CD4-positive, alpha-beta T cell (primary cell): ENCODE measurements at places on chromosomes 2 and 18. TPM values are rescaled to one million over a fixed set of nuclear protein-coding genes. Genes with fewer than 3 reads are reported as not detected.

- DNase-seq: no peak
These were observed 585 bp upstream of the ANAPC1 start for GRCh38 chr2:111884592-111884964.

GRCh38 chr18:43780782-43781340 is 503.6 kb upstream of the SYT4 start:
- DNase-seq: no peak

DNA sequence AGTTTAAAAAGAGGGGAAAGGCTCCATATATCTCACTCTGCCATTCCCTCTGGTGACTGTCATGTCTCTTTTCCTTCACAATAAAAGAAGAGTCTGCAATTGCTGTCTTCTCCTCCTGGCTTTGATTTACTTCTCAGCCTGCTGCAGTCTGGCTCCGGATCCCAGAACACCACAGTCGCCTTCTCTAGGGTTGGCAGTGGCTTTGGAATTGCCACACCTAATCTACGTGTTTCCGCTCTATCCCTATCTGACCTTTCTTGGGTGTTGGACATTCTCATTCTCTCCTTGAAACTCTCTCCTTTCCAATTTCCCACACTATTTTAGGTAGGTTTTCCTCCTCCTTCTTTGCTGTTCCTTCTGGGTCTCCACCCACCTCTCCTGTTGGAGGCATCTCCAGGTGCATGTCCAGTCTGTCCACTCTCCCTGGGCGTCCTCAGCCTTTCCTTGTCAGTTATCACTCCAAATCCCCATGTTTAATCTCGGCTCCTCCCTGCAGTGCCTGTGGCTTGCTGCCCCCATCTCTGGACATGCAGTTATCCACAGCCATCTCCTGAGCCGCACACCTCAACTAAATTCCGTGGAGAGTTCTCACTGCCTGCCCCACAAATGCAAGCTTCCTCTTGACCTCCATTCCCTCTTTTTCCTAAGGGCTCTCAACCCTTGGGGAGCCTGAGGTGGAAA is 112.8 kb downstream of the KCTD1 start:
- DNase-seq: no peak

GRCh38 chr2:34045101-34045655 is 446.1 kb upstream of the FAM98A start:
- DNase-seq: no peak

UGT1A10 gene
- total RNA-seq: not detected

CABYR gene
- total RNA-seq: 0.85 TPM

ACOXL gene
- not detected for total RNA-seq

DNA sequence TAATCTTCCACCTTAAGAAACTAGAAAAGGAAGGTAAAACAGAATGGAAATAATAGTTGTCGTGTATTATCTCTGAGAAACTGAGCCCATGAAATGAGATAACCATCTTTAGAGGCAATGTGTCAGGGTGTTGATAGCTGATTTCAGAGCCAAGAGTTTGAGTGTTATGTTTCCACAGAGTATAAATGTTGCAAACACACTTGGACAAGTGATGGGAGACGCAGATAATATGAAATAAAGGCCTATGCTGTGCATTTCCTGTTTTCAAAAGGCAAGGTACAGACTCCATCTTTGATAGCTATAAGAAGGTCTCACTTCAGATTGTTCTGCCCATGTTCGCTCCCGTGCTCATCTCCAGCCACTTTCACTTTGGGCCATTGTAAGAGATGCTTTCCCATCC is 25.9 kb upstream of the DNER start:
- DNase-seq: no peak

DNA sequence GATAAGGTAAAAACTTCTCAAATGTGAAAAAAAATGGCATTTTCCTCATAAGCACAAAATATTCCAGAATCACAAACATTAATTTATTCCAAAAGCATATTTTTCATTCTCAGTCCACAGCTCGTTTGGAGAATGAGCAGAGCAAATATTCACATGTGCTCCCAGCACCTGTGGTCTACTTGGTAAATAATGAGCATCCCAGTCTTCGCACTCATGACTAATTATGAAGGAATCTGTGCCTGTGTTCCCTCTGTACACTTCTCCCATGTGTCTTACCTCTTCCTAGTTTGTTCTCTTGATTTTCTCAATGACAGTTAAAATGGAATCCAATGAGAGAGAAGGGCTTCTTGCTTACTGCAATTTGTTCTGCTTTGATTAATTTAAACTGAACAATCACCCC is 671.0 kb upstream of the SOX11 start:
- no peak for DNase-seq

GRCh38 chr2:102803041-102803896 is 41.4 kb downstream of the TMEM182 start:
- DNase-seq: peak; percentile 17
